ENCODE measurements at places on chromosomes 5 and 9.

DNA sequence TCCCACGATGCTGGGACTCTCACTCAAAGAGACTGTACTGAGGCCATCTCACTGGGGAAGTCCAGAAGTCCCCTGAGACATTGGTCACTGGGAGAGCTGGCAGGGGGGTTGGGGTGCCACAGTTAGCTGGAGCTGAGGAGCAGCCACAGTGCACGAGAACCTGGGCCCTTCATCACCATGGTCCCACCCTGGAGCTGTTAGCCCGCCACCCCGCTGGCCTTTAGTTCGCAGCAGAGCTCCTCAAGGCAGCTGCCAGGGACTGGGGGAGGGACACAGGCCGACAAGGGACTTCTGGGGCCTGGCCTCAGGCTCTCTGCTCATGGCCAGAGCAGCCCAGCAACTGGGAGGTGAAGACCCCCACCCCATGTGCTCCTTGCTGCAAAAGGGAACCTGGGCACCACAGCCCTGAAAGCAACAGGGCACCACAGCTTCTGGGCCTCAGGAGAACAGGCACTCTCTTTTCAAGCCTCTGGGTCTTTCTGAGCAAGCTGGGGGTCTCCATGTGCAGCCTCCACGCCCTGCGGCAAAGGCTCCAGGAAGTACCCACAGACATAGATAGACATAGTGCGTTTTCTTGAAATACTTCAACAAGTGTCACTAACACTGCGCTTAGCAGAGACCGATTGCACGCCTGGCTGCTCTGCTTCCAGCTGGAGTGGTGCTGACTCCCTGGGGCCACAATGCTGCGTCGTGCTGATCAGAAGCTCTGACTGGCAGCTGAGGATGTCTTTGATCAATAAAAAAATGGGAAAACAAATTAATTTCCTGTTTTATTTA lies 46.0 kb downstream of the VAV2 start:
- DNase-seq = no peak

DNA sequence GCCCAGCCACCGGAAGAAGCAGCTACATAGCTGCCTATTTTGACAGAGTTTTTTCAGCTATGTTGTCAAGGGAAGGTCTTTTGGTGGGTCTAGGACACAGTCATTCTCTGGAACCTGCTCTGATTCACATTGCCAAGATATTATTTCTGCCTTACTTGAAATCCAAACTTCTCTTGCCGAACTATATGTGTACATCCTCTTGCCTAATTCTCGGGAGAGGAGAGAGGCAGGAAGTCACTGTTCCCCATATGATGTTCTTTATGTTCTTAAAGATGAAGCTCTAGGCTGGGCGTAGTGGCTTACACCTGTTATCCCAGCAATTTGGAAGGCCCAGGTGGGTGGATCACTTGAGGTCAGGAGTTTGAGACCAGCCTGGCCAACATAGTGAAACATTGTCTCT lies 8.6 kb downstream of the TMEM252 start:
- DNase-seq = no peak

DNA sequence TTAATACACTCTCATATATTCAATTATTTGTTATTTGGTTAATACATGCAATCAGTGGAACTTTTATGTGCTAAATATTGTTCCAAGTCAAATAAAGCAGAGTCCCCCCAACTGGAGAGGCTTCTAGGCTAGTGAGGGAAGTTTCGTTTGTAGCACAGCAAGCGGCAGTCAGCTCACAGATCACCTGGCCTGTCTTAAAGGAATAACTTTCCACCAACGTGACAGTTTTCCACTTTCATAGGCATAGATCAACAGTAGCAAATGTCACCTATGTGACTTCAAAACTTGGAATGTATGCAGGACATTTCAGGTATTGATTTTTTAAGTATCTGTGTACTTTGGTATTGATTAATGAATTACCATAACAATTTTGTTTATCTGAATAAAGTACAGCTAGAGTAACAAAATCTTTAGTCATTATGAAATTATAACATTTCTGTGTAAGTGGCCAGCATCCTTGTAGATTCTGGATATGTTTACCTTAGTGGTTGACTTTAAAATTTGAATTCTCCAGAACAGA lies 129.7 kb upstream of the VCAN start:
- DNase-seq = no peak

DNA sequence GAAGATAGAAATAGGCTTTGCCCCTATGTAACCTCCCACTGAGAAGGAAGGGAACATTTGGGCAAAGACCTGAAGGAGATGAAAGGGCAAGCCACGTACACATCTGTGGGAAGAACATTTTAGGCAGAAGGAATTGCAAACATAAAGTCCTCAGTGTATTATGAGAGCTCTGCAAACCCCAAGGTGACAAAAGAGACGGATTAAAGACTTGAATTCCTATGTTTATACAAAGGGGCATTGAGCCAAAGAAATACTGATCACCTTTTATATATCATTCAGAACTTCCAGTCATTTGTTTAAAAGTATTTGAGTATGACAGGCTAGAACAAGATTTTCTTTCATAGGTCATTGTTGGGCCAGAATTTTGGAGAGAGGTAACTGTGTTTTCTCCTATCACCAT lies 90.2 kb upstream of the ATG10 start:
- DNase-seq = no peak

- no peak for DNase-seq
Measured at GRCh38 chr9:4334410-4334813, 34.5 kb upstream of the GLIS3 start.

DNA sequence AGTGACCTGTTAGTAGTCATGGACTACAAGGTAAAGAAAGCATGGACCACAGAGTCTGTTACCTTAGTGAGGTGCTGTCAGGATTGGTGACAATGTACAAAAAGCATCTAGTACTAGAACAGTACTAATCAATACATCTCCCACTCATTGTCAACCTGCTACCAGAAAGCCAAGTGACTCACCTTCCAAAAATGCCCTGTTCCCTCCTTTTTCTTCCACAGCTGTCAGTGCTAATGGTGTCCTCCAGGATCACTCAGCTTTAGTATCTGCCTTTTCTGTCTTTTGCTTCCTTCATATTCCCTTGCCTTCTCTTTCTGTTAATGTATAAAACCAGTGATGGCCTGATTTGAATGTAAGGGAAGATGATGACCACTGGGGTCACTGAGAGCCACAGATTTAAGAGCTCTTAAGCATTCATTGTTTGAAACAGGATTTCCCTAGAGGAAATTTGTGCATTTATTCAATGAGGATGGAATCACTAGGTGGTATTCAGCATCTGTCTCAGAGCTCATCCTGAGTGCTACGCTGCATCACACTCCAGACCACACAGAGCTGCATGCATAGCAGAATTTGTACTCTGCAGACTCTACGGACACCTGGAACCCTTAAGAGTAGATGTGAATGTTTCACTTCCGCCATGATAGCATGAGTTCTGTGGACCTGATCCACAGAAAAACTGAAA lies 71.0 kb downstream of the SV2C start:
- no peak for DNase-seq

- no peak for DNase-seq
Measured at GRCh38 chr5:138316355-138316754, 15.2 kb downstream of the CDC25C start.

GRCh38 chr5:169494941-169495548 lies 88.5 kb upstream of the SPDL1 start:
- DNase-seq = no peak

GRCh38 chr9:134930398-134930797 lies 12.7 kb upstream of the FCN1 start:
- no peak for DNase-seq

GRCh38 chr9:136614372-136614922 lies 48.3 kb upstream of the EGFL7 start:
- no peak for DNase-seq

DNA sequence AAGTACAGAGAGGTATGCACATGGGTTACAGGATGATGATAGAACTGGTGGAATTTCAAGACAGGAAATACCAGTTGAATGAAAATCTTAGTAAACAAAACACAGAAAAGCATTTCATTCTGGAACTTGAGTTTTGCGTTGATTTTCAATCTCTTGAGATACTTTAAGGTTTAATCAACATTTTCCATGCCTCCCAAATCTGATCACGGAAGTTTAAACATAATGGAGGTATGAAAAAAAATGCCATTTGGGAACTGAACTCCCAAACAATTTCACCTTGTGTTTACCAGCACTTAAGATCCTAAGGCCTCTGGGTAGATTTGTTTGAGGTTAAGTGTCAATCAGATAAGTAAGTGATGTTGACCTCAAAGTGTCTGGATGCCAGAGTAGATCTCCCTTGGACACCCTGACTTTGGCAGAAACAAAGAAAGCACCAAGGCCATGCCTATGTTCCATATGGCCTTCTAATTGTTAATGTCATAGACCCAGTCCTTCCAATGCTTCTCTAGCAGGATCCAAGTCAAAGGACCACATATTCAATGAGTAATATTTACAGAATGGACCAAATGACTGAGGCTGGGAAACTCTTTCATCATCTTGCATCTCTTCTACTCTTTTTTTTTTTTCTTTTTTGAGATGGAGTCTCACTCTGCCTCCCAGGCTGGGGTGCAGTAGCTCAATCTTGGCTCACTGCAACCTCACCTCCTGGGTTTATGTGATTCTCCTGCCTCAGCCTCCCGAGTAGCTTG lies 216.9 kb downstream of the ARRDC3 start:
- no peak for DNase-seq

DNA sequence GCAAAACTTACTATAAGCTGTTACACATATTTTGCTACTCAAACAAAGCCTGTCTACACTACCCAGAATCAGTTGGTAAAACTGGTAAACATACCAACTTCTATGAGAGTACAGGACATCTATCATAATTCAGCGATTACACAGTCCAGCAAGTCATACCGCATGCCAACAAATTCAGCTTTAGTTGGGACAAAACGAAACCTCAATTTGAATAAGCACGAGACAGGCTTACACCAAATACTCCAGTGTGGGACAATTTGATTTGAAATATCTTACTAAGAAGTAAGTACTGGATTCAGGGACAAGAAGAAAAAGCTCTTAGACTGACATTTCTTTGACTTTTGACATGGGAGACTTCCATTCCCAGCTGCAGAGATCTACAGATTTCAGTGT lies 2.0 kb downstream of the NRG2 start:
- no peak for DNase-seq
